GM12891 (cell line): ENCODE measurements at places on chromosomes 6 and 20.

DNA sequence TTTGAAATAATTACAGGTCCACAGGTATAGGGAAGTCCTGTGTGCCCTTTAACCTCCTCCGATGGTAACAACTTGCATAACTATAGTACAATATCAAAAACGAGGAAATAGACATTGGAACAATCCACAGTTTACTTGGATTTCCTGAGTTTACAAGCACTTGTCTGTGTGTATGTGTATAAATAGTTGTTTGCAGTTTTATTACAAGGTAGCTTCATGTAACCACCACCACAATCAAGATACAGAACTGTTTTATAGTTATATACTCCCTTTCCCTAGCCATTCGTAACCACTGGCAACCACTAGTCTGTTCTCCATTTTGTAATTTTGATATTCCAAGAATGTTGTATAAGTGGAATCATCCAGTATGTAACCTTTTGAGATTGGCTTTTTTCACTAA lies 9.1 kb downstream of the FBXO9 start:
- DNase-seq: no peak

GRCh38 chr6:136782021-136782770 lies 10.1 kb downstream of the MAP3K5 start:
- DNase-seq: no peak

GRCh38 chr20:56778765-56779195 lies 149.7 kb downstream of the TFAP2C start:
- DNase-seq: no peak

GRCh38 chr6:93784794-93785693 lies 365.7 kb upstream of the EPHA7 start:
- no peak for DNase-seq

DNA sequence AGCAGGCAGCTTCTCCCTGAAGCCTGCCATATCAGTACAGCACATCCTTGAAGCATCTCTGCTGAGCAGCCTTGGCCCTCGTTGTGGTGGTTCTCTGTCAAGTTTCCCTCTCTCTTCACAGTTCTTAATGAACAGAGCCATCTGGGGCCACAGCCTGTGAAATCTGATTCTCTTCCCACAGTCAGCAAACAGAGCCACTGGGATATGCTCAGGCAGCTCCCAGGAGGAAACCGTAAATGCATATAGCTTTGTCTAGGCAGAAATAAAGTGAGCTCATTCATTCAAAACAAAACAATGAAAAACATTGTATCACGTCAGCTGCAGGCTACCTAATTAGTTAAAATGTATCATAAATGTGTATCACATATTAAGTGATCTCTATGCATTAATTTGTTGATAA lies 80.3 kb downstream of the TBC1D7 start:
- DNase-seq: no peak

GRCh38 chr6:107144666-107145065 lies 29.4 kb upstream of the BEND3 start:
- DNase-seq: no peak

DNA sequence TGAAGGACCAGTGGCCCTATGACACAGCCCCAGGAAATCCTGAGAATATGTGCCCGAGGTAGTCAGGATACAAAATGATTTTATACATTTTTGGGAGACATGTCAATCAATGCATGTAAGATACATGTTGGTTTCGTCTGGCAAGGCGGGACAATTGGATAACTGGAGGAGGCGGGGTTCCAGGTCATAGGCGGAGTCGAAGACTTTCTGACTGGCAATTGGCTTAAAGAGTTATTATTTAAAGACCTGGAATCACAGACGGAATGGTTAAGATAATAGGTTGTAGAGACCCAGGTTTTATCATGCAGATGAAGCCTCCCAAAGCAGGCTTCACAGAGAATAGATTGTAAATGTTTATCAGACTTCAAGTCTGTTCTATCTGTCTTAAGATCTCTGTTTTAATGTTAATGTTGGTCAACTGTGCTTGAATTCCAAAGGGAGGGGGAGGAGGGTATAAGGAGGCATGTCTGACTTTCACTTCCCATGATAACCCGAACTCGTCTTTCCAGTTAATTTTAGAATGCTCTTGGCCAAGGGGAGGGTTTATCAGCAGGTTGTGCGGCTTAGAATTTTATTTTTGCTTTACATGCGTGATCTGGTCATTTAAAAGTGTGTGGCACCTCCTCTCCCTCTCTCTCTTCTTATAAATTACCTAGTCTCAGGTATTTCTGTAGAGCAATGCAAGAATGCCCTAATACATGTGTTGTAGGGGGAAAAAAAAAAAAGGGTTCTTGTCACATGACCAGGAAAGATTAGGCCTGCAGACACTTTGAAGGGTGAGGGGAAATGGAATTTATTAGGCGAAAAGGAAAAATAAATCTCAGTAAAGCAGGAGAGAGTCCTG lies 230.7 kb downstream of the NFATC2 start:
- DNase-seq: no peak

DNA sequence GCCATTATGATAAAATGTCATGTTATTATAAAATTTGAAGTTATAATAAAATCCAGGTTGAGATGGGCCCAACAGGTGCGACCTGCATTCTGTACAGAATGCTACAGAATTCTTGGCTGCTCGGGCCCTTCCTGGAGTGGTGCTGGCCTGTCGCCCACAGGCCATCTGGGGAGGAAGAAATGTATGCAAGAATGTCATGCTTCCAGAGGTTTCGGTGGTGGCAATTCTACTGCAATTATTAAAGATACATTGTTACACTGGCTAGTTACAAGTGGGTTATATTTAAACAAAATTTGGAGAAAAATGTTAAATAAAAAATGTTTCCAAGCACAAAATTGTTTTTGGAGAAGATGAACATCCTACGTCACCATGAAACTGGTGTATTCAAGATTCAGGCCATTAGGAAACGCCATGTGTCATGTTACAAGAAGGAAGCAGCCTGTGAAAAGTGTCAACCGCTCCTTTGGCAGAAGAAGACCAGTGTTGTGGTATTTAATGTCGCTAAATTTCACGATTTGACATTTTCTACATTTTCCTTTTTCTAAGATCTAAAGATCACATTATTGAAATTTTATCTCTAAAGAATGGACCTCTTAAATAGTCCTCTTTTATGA lies 7.1 kb downstream of the RAMACL start:
- DNase-seq: no peak

DNA sequence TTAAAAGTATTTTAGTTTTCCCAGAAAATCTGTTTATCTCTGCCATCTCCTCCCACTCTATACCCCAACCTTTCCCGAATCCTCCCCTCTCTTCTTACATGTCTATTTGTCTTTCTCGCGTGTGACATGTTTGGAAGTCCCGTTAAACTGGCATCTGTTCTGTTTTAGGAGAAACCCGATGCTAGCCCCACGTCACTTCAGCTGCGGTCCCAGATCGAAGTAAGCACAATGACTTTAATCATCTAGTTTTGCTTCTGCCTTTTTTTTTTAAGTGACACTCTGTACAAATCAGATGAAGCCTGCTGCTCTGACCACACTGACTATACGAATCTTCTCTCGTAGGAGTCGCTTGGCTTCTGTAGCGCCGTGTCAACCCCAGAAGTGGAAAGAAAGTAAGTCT lies 97.4 kb downstream of the SASH1 start:
- DNase-seq: no peak
